ENCODE measurements at places on chromosomes 2 and 18.
A peak's percentile ranks its signal among the peaks of the same experiment; 100 is the strongest.

- no peak for DNase-seq
These were observed 210.8 kb upstream of the RAB6C start for GRCh38 chr2:129768485-129769184.

DNA sequence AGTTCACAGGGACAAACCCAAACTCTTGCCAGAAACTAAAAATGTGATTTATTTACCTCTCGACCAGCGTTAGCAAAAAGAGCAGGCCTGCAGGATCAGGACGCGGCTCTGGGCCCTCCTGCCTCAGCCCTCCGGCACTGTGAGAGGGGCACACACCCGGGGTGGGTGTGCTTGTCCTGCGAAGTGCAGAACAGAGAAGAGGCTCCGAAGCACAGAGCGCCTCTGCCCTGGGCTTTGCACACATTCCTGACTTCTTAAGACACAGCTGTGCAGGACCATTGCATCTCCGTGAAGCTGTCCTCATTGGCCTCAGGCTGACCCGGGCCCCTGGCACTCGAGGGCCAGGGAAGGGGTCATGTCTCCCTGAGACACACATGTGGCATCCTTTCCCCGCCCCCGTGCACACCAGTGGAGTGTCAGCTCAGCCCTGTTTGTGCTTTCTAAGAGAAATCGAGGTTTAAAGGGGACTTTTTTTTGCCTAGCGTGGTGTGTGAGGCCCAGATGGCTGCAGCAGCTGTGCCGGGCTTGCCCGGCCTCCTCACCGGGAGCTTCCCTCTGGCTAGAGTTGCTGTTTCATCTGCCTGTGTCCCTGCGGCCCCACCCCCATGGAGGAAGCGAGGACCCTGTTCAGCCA lies 9.9 kb upstream of the NFATC1 start:
- no peak for DNase-seq

DNA sequence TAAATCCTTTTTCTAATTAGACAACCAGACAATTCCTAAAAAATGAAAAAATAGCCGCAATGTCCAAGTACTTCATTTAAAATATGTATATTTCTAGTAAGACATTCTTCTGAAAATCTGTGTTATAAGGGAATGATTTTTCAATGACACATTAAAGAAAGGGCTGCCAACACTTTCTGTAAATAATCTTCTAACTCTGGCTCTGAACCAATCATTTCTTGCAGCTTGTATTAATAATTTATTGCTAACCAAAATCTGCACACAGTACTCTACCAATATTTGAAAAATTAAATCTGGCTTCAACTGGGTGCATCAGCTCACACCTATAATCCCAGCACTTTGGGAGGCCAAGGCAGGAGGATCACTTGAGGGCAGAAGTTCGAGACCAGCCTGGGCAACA lies 8.3 kb downstream of the NFU1 start:
- no peak for DNase-seq

GRCh38 chr2:160666154-160667060 lies 172.8 kb upstream of the RBMS1 start:
- peak; percentile 35 for DNase-seq

DNA sequence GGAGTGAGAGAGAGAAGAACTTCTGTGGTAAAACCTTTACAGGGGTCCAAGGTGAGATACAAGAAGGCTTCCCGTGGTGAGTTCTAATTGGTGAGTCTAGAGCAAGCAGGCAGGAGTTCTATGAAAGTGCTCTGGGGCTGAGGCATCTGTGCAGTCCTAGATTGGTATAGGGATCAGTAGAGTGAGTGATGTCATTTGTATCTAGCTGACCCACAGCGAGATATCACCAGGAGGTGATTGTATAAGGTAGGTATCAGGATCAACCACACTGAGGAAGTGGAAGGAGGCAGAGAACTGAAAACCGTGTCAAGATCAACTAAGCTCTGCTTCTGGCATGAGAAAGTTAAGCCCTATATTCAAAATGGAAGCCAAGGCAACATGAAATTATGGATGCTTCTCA lies 1648.9 kb upstream of the TMEFF2 start:
- no peak for DNase-seq

DNA sequence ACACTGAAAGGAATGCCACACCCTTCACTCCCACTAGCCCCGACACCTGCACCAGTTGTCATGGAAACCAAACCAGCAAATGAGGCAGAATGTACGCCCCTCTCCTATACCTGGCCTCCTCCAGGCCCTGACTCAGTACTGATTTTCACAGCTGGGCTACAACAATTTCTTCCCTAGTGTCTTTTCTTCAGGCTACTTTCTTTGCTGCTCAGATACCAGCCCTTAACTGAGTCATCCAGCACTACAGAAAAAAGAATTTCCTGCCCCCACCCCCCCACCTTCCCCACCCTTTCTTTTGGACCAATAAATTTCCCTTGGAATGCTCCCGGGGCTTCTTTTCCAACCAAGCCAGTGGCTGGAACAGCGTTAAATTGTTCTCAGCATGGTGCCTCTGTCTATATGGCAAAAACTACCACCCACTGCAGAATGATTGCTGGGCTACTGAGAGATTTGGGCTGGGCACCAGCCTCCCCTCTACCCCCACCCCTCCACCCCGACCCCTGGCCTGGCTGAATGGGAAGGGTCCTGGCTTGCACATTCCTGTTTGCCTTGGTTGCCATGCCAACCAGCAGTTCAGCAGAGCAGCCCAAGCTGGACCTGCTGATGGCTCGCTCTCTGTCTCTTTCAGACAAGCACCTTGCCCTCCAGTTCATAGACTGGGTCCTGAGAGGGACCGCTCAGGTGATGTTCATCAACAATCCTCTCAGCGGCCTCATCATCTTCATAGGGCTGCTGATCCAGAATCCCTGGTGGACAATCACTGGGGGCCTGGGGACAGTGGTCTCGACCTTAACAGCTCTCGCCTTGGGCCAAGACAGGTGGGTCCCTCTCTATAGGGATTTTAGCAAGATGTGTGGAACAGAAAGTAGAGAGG lies 11.3 kb downstream of the SLC14A2 start:
- DNase-seq: no peak

- DNase-seq: no peak
These were observed 50.0 kb downstream of the ZFP36L2 start for GRCh38 chr2:43176449-43176848.

- no peak for DNase-seq
These were observed 141.9 kb downstream of the RIF1 start for GRCh38 chr2:151551556-151551955.

DNA sequence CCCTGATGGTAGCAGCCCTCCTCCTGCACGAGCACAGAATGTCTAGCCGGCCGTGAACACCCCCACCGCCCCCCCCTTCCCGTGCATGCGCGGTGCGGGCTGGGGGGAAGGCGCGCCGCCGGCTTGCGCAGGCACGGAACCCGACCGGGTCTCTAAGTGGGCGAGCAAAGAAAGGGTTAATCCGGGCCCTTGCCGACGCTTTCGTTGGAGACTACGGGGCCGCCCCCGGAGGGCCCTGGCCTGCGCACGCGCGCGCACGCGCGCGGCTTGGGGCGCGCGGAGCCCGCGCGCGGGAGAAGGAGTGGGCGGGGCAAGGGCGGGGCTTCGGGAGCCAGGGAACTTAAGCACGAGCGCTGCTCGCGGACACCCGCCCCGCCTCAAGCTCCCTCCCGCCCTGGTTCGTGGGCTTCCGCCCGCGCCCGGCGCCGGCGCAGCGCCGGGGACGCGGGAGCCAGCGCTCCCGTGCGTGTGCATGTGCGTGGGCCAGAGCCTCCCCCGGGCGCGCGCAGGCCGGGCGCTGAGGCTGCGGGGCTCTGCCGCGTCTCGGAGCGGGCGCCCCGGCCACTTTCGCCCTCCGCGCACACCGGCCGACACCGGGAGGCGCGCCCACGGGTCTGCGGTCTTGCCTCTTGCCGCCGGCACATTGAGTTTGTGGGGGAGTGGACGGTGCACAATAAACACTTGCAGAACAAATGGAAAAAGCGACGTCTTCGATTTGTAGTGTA lies 617 bp upstream of the ZBTB14 start:
- peak; percentile 85 for DNase-seq

All from NCI-H774 (cell line).